HS-27A (cell line): ENCODE measurements at places on chromosomes 7 and 10.

DNA sequence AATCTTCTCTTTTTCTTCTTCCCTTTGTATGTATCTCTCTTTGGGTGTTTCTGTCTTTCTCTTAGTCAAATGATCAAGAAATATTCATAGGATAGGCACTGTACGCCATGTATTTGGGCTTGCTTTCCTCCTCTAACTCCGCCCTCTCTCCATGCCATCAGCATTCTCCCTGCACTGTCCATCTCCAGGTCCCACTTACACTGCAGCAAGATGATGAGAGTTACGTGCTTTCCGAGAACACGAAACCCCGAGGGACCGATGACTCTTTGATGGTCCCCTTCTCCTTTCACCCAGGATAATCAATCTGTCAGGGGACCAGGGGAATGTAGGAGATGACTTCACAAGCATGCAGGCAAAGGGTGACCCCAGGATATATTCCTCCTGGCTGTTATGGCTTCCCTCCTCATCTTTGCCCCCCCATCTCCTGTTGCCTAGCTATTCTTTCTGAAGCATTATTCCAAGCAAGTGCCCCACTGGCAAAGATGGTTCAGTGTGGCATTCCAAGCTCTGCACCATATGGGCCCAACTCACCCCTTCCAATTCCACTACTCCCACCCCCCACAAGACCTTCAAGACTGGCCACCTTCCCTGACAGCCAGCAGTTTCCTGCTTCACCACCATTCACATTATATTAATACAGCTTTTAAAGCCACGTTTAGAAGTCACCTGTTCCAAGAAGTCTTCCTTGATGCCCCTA lies 40.0 kb downstream of the HIF1AN start:
- DNase-seq: no peak

DNA sequence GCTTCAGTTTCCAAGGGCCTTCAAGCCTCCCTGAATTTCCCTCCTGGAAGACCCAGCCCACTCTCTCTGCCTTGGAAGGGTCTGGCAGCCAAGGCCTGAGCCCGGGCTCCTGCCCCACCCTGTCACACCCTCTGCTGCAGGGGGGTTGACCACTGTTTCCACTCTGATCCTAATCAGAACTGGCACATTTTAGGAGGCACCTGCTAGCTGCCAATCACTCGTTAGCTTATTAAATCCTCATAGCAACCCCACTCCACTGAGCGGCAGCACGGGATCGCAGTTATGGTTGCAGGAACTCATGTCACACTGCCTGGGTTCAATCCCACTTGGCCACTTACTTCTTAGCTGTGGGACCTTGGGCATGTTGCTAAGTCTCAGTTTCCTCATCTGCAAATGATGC lies 12.9 kb downstream of the HSPB1 start:
- DNase-seq: no peak

DNA sequence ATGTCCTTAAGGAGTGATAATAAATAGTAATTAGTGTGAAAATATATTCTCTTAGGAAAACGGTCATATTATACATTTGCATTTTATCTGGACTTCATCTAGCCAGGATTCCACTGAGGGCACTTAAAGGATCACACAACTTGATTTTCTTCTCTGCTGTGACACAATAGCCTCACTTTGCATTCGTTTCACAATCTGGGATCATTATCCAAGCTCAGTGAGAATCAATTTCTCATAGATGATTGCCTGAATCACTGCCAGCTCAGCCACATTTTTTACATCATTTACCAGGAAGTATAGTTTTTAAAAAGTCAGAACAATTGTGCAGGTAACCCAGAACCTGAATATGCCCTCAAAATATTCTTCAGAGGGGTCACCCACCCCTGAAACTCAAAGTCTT lies 68.9 kb downstream of the PTPRZ1 start:
- DNase-seq: no peak

DNA sequence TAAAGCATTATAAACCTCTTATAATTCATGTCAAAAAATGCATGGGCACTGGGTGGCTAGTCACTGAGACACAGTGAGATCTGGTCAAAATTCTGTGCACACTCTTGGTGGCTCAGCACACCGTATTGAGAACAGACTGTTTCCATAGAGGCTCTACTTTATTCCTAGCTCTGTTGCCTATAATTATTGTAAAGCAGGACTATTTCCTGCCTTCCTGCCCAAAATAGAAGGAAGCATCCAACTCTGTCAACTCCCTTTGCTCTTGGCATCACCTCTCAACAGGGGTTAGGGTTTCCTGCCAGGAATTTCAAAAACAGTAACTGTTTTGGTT lies 45.1 kb downstream of the PTN start:
- no peak for DNase-seq

DNA sequence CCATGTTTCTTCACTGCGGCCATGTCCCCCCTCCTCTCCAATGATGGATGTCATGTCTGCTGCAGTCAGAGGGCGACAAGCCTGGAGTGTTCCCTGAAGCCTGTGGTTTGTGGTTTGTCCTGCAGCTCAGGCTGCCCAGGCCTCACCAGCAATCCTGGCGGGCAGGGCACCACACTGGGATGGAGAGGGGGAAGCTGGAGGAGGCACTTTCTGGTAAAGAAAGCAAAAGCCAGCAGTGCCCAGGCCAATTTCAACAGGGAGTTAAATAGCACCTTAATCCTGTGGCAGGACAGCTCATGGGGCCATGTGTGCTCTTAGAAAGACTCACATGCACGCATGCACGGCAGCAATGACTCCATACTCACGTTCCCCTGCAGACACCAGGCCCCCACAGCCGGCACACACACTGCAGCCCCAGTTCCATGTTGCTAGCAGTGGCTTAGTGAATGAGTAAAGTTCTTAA lies 158.3 kb downstream of the EGFR start:
- no peak for DNase-seq

GRCh38 chr10:31724296-31724695 lies 204.3 kb downstream of the ARHGAP12 start:
- DNase-seq: no peak

DNA sequence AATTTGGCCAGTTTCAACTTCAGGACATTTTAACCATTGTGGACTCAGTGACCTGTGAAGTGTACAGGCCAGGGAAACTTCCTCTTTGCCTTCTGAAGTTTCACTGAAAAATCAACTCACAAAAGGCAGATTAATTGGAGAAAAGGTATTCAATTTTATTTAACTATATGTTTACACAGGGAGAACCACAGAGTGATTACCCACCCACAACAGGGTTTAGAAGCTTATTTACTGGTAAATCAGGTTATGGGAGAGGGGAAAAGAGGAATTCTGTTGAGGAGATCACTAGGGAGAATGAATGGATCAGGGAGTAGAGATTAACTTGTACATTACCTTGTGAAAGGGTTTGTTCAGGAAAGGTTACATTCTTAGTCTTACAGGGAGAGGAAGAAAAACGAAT lies 1.7 kb upstream of the AKR1D1 start:
- DNase-seq: no peak

DNA sequence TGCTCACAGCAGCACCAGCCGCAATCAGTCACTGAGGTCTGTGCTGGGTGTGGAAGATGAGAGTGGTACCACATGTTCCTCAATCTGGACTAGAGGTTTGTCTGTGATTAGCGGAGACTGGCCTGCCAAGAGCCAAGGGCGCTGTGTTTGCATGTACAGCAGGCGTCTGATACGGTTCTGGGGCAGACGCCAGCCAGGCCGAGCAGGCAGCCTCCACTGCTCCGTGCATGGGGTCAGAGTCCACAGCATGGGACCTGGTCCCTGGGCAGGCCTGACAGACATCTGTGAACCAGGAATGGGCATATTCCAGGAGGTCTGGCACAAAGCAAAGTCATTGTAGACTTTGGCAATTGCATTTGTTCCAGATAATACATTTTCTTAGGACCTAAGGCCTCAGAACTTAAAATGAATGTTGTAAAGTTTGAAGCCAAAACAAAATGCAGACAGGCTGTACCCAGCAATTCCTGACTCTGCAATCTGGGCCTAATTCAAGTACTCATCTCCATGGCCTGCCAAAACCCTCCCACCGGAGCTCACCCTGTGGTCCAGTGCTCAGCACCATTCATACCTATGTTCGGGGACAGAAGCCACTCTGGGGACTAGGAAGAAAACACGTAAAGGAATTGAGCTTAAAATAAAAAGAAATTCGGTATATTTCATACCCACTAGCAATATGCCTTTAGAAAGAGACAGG lies 50.0 kb upstream of the FAM20C start:
- DNase-seq: no peak

- no peak for DNase-seq
Measured at GRCh38 chr7:7317850-7318249, 135.5 kb downstream of the C1GALT1 start.

DNA sequence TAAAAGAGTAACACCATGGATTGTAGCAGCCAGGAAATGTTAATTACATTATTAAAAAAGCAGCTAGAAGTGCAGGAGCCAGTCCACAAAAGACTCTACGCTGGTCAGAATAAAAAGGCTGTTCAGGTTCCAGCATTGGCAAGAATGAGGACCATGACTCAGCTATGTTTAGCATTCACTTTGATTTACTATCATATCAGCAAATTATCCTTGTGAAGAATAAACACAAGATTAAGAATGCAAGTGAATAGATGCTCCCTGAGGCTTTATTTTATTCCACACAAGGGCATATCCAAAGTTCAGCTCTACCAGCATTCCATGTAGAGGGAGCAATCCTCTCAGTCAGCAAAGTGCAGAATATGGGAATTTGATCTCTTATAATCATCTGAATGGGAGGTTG lies 13.6 kb downstream of the DGKB start:
- DNase-seq: no peak

DNA sequence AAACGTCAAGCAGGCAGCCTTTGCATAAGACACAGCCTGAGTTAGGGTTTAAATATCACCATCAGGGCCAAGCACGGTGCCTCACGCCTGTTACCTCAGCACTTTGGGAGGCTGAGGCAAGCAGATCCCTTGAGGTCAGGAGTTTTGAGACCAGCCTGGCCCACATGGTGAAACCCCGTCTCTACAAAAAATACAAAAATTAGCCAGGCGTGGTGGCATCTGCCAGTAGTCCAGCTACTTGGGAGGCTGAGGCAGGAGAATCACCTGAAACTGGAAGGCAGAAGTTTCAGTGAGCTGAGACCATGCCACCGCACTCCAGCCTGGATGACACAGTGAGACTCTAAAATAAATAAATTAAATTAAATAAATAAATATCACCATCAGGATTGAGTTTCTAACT lies 33.0 kb downstream of the SRPK2 start:
- DNase-seq: no peak

DNA sequence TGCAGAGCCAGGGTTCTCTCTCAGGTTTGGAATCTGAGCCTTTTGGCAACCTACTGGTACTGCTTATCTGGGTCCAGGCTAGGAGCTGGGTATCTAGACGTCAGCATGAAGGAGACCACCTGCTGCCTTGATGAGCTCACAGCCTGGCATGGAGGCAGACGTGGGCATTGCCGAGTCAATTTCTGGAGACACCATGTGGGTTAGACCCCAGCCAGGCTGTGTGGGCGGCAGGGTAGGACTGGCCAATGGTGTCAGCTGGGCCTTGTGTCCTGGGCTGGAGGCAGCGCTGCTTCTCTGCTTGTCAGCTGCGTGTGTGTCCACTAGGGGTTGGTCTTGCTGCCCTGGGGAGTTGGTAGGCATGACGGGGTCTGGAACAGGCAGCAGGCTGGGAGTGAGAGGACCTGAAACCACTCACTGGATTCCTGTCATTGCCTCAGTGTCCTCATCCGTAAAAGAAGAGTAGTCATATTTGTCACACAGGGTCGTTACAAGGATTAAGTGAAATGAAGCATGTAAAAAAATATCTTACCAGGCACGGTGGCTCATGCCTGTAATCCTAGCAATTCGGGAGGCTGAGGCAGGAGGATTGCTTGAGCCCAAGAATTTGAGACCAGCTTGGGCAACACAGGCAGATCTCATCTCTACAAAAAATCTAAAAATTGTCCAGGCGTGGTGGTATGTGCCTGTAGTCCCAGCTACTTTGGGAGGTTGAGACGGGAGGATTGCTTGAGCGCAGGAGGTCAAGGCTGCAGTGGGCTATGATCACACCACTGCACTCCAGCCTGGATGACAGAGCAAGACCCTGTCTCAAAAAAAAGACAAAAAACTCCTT lies 31.7 kb upstream of the ANKRD2 start:
- DNase-seq: no peak

DNA sequence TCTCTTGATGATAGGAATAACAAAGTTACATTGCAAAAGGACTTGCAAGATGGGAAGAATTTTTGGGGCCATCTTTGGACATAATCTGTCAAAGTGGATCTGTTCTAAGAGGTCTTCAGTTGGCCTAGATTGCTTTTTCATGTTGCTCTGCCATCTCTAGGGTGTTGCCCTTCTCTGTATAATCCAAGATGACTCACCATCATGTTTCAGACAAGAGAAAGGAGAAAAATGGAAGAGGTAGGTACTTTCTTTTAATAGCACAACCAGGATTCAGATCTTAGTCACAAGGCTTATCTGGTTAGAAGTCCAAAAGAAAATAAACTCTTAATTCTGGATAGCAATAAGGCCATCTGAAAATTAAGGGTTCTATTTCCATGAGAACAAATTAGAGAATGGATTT lies 38.7 kb upstream of the FOXP2 start:
- no peak for DNase-seq

DNA sequence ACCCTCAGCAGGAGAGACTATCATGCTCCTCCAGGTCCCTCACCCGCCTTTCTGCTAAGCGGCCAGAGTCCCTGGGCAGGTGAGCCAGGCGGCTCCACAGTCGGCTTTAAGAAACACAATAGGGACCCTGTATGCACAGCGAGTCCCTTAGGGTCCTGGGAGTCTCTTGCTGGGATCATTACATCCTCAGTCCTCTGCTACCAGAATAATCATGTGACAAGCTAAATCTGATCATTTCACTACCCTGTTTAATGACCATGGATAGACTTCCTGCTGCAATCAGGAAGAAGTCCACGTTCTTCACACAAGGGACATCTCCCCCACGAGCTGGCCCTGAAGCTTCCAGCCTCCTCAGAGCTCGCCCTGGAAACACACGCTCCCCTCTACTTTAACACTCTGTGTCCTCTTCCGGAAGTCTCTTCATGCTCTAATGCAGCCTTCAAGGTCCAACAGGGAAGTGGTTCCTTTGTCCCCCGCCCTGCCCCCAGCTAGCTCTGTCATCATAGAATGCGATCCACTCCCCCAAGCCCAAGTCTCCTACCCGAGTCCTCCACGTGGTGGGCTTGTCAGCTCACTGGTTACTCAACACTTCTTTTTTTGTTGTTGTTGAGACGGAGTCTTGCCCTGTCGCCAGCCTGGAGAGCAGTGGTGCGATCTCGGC lies 101.5 kb downstream of the RNF216 start:
- DNase-seq: no peak

GRCh38 chr7:46746695-46747687 lies 825.9 kb upstream of the IGFBP3 start:
- no peak for DNase-seq

DNA sequence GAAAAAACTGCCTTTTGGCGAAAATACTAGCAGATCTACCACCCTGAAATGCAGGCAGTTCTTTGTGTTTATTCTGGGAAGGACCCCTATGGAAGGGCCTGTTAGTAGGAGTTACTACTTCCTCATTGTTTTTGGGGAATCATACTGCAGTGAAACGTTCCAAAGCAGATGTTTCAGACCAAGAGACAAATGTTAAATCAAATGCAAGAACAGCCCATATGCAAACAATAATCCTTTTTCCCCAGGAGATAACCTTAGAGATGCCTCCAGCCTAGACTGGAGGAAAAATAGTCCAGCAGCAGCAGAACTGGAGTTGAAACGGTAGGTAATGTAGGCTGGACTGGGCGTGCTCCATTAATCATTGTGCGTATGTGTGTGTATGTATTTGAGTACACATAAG lies 65.9 kb upstream of the VWDE start:
- no peak for DNase-seq

- no peak for DNase-seq
Measured at GRCh38 chr7:55962014-55962413, 2.4 kb upstream of the NIPSNAP2 start.
